Daoy (cell line): ENCODE measurements at places on chromosomes 6 and 20. TPM values are rescaled to one million over a fixed set of nuclear protein-coding genes. Genes with fewer than 3 reads are reported as not detected.

The CHRNA4 gene
- total RNA-seq, result not detected in 2 replicates

- no peak for DNase-seq
These were observed 18.3 kb upstream of the GTSF1L start for GRCh38 chr20:43744966-43745730.

GRCh38 chr6:79989641-79990040 lies 14.8 kb upstream of the TTK start:
- DNase-seq, result no peak

The ABT1 gene
- 22.4 and 25.9 TPM in 2 replicates for total RNA-seq

DNA sequence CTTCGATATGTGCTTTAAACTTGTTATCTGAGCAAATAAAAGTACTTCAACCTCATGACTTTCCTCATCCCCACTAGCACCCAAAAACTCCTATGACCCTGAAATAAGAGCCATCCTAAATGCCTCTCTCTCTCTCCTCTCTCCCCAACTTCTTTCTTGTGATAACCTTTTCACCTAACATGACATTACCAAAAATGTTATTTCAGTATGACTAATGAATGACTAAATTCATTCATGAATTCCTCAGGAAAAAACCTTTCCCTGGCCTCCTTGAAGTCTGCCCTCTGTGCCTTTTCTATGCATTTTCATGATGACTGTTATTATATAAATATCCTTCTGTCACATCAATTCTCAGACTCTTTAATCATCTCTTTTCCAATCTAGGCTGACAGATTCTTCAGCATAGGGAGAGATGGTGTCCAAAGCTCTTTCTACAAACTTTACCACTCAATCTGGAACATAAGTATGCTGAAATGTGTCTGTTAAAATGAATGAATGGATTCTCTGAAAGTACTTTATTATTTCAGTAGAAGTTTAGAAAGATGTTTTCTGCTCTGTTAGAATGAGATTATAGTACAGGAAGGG lies 114.3 kb upstream of the GGTLC1 start:
- DNase-seq, result no peak

DNA sequence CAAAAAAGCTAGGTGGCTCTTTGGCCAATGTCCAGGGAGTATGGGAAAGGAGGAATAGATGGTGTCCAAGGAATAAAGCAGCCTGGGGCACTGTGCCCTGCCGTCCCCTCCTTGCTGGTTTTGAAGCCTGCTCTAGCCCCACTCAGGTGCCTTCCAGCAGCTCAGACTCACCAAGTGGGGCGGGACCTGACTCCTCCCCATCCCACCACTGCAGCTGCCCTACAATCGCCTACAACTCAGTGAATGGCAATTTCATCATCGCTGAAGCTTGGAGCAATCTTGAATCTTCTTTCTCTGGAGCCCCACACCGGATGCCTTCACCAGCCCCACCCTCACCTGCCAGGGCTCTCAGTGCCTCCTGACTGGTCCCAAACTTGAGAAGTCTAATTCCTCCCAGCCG lies 56.4 kb upstream of the NXT1 start:
- DNase-seq, result no peak

DNA sequence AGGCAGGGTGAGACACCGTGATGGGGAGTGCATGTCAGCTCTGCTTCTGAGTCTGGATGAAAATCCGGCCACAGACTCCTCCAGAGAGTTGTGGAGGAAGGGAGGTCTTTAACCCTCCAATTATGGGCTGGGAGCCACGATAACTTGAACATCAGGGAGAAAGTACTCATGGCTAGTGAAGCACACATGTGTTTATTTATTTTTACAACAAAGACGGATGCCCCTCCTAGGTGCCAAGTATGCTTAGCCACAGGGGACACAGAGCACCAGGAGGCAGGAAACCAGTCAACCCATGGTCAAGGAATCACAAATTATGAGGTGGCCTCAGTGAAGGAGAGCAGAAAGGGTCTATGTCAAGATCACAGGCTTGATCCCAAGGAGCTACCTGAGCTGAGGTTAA lies 54.1 kb downstream of the ZNF217 start:
- DNase-seq, result peak; percentile 8

DNA sequence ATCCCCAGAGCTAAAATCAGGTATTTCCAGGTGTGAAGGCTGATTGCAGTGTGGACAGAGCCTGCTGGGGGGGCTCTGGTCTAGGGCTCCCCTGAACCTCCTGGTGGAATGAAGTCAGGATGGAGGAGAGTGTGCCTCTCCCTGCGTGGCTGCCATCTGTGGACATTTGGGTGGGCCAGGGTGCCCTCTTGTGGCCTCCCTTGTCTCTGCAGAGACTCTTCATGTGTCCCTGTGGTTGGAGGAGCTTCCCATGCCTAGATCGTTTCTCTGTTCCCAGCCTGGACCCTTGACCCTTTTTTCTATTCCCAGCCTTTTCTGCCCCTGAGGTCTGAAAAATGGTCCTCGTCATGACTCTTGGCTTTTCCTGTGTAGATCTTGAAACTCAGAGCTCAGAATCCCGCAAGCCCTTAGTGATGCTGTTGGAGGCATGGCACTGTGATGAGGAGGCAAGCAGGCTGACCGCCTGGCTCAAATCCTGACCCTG lies 9.9 kb upstream of the PSMF1 start:
- DNase-seq, result peak; percentile 55

The GJA1 gene
- 80.6 and 103 TPM in 2 replicates for total RNA-seq

DNA sequence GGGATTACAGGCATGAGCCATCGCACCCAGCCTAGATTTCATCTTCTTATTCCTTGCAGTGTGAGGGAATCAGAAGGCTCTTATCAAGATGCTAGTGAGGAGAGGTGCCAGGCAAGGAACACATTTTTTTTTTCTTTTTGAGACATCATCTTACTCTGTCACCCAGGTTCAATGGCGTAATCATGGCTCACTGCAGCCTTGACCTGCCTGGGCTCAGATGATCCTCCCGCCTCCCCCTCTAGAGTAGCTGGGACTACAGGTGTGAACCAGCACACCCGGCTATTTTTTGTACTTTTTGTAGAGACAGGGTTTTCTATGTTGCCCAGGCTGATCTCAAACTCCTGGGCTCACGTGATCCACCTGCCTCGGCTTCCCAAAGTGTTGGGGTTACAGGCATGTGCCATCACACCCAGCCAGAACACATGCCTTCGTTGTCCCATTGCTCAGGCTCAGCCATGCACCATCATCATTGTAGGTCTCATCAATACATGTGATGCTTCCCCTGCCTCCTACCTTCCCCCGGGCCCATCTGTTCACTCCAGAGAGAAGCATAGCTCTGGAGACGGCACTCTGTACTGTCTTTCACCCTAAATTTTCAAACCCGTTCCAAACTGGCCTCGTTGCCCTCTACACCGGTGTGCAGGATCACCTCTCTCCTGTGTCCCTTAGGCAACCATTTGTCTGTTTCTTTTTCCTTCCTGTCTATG lies 10.1 kb downstream of the FLOT1 start:
- DNase-seq, result no peak

The SLC39A7 gene
- 104 and 121 TPM in 2 replicates for total RNA-seq

- DNase-seq, result no peak
These were observed 372.2 kb upstream of the RNF217 start for GRCh38 chr6:124590001-124590400.

The TMEM74B gene
- total RNA-seq, result 0.06 TPM in 1 of 2 replicates, not detected in the other

The HDGFL1 gene
- not detected in 2 replicates for total RNA-seq

The TBX18 gene
- 8.2 and 8.6 TPM in 2 replicates for total RNA-seq
